ENCODE measurements at places on chromosomes 5 and 9. TPM values are rescaled to one million over a fixed set of nuclear protein-coding genes. Genes with fewer than 3 reads are reported as not detected.

The GFI1B gene
- not detected for total RNA-seq

The PDE6A gene
- not detected for total RNA-seq

The DMRT3 gene
- total RNA-seq, result not detected

The ROPN1L gene
- 0.24 TPM for total RNA-seq

The SURF1 gene
- 48.6 TPM for total RNA-seq

The RETREG1 gene
- 70.8 TPM for total RNA-seq

The RECK gene
- 2.5 TPM for total RNA-seq

Measured in right lobe of liver (tissue), 6 donors.